Right cardiac atrium (tissue), 5 donors: ENCODE measurements at places on chromosomes 11 and 22.

- DNase-seq: no peak
Measured at GRCh38 chr11:111086058-111086457, 159.5 kb upstream of the POU2AF2 start.

DNA sequence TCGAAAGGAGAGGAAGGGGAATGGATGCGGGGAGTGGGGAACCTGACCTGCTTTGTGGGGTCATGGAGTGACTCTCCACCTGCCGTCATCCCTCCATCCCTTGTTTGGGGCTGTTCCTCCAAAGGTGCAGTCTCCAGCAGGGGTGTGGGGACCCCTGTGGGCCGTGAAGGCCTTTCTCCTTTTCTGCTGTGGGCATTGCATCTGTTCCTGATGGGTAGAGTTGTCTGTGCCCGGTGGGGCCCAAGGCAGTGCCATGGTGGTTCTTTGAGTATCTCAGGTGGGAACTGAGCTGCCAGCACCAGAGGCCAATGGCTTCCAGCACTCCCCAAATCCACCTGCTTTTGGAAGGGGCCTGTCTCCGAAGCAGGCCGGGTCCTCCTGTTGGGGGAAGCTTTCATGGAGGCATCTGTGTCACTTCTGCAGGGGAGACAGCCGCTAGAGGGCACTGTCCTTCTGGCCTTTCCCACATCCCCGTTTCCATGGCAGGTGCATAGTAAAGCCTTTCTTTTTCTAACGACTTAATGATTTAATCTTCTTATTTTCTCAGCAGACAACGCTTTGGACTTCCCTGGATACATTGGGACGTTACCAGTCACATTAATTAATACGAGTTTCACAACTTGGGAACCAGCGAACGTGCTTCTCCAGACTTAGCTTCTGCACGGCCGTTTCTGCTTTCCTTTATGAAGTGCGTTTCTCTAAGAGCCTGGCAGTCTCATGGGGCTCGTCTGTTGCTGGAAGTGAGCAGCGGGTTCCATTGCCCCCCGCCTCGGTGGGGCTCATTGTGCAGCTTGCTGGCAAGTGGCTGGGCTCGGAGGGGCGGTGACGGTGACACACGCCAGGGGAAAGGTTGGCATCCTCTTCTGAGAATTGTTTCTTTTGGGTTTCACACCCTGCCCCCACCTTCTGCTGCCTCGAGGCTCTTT lies 57.1 kb downstream of the PARVB start:
- DNase-seq: peak; percentile 83

DNA sequence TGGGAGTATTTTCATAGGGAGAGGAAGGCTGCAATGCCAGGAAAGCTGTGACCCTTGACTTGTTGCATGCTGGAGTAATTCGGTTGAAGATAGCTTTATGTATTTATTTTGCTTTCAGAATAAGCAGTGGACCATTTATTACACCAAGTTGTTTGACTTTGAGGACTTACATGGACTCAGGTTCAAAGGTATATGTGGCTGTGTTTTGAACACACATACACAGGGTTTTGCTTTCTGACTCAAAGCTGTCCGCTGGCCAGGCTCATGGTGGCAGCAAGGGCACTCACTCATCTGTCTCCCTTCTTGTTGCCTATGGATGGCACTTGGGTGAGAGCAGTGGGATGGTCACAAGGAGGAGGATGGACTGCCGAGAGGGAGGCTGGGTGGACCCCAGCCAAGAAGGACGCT lies 6.5 kb downstream of the TIMP3 start:
- DNase-seq: no peak

GRCh38 chr22:20931126-20931654 lies 14.0 kb downstream of the CRKL start:
- no peak for DNase-seq

GRCh38 chr11:36748836-36749235 lies 150.8 kb upstream of the RAG2 start:
- no peak for DNase-seq

DNA sequence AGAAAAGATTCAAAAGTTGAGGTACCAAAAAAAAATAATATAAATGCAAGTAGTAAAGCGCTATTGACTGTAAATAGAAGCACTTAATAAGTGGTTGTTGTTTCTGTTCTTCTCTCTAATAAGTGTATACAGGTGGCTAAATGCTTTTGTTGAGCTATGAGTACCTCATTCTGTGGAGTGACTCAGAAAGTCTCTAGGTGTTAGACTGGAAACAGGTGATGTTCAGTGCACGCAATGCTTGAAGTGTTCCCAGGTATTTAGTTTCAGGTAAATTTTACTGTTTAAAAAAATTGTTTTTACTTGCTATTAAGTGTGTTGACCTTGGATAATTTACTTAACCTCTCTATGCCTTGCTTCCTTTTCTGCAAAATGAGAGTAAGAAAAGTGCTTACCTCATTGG lies 24.2 kb downstream of the POU2AF3 start:
- DNase-seq: no peak

DNA sequence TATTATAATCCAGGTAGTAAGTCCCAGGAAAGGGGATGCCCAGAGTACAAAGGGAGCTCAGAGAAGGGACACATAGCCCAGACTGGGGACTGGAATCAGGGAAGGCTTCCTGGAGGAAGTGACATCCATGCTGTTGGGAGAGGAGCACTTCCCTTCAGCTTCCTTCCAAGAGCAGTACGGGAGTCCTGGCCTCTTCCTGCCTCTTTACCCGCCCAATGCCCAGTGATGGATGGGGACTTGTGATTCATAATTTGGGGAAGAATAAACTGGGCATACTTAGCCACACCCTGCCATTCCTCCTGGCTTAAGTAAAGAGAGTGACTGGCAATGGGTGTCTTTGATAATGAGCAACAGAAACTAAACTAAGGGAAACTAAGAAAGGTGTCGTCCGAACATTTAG lies 11.5 kb downstream of the C11orf91 start:
- DNase-seq: no peak

DNA sequence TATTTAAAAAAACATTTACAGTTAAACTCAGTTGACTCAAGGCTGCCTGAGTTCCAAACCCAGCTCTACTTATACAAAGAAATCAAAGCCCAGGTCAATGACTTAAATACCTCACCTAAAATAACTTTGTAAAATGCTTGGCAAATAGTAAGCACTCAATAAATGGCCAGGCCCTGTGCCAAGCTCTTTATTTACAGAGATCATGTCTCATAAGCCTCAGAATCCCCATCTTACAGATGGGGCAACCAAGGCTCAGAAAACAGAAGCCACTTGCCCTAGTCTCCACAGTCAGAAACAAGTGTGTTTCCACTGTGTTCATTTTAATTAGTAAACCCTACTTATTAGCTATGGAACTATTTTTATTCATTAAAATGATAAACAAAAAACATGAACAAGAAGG lies 30.5 kb upstream of the TTC28 start:
- DNase-seq: no peak

DNA sequence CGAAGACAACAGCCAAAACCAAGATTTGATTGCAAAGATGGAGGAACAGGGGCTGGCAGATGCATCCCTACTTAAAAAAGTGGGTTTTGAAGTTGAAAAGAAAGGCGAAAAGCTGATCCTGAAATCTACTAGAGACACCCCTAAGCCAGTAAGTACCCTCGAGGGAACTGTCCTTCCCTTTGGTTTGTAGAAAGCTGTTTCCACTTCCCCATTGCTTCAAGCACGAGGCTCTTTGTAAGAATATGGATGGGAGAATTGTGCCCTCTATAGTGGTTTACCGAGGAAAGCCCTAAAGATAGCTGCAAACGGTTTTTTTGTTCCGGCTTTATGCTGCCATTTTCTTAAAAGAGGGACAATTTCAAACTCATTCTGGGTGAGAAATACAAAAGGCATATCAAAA lies 133.9 kb downstream of the WNT7B start:
- no peak for DNase-seq
